ENCODE measurements at places on chromosomes 1 and 21.

GRCh38 chr1:19743180-19743579 lies 56.5 kb downstream of the TMCO4 start:
- no peak for DNase-seq

DNA sequence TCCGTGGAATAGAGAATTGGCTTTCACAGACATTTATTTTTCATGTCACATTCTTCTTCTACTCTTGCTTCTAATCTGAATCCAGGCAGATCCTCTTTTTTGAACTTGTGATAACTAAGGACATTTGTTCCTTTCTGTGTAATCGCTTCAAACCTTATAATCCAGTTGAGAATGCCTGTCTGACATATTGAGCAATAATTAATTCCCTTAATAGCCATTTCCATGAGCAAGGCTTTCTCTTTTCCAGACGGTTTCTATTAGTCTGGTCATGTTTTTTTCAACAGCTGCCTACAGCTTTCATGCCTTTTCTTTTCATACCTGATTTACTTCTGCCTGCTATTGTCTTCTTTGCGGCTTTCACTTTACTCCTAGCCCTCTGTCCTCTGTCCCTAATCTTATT lies 163.4 kb downstream of the CYYR1 start:
- DNase-seq: no peak

- no peak for DNase-seq
Observed at GRCh38 chr1:178434360-178434759, 62.4 kb downstream of the CLEC20A start.

GRCh38 chr1:197440715-197441114 lies 172.7 kb downstream of the CRB1 start:
- no peak for DNase-seq

- DNase-seq: no peak
Observed at GRCh38 chr1:71987181-71987580, 295.2 kb downstream of the NEGR1 start.

GRCh38 chr1:54528613-54529012 lies 19.4 kb upstream of the ACOT11 start:
- DNase-seq: no peak

- DNase-seq: no peak
Observed at GRCh38 chr1:224874775-224875174, 54.7 kb upstream of the DNAH14 start.

DNA sequence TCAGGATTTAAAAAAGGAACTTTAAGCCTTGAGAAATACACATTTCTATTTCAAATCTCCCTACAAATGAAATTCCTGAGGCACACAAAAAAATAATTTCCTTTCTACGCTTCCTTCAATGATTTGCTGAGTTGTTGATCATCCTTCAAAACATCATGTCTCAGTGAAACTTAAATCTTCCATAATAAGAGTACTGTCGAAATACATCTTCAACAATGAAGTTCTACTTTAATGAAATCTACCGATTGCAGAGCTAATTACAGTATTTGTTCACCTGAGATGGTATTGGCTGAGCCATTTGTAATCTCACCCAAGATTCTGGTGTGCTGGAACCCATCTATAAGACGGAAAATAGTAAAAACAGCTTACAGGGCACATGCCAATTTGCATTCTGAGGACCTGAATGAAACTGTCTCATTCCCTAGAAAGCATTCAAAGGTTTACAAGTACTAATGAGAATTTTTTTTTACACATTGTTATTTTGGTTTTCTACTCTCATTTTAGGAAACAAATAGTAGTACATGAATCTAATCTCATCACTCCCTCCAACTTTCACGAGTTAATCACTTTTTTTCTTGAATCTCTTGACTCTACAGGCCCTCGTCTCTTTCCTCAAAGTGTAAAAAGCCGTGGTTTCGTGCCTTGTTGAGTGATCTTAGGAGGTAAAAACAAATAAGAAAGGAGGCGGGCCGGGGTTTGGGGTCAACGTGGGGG lies 1.1 kb downstream of the CHML start:
- DNase-seq: no peak

DNA sequence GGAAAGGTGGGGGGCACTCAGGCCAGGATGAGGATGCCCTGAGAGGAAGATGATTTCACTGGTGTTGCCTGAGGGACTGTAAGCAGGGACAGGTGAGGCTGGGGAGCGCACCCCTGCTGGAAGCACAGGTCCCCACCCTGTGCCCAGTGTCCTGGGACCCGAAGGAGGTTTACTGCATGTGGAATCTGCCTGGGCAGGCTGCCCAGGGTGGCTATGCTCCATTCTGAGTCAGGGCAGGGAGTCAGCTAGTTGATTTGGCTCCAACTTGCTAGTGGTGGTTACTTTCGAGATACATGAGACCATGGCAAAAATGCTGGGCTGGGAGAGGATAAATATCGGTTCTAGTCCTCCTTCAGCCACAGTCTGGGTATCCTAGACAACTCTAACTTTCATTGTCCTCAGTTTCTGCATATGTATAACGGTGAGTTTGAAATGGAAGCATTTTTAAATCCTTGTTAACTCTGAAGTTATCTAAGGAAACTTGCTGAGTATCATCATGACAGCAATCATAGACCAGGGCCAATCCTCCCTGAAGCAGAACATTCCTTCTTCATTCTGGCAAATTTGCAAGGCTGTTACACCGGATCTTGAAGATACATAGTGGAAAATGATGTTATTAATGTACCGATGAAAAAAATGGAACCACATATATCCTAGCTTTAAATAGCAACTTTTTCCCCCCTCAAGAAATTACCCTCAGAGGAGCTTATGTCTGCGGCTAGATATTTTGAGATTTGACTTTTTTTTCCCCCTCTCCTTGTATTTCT lies 7.7 kb downstream of the TLR5 start:
- DNase-seq: no peak

DNA sequence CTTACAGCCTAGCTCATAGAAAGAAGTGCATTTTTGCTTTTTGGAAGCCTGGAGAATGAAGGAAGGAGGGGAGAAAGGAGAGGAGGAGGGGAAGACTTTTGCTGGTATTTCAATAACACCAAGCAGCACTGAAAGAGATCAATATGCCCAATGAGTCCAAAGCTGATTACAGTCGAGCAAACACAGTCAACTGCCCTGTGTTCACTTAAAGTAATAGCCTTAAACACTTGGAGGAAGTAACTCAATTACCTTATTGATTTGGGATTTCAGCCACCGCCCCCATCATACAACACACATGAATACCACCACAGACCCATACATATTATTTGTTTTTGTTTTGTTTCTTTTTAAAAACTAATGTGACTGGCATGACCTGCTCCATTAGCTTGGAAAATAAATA lies 23.3 kb upstream of the RXRG start:
- no peak for DNase-seq

GRCh38 chr1:208747979-208748378 lies 503.8 kb upstream of the PLXNA2 start:
- no peak for DNase-seq

- no peak for DNase-seq
Observed at GRCh38 chr1:19597496-19598309, 46.4 kb upstream of the NBL1 start.

GRCh38 chr1:199243423-199244061 lies 604.7 kb downstream of the PTPRC start:
- DNase-seq: peak; percentile 76

DNA sequence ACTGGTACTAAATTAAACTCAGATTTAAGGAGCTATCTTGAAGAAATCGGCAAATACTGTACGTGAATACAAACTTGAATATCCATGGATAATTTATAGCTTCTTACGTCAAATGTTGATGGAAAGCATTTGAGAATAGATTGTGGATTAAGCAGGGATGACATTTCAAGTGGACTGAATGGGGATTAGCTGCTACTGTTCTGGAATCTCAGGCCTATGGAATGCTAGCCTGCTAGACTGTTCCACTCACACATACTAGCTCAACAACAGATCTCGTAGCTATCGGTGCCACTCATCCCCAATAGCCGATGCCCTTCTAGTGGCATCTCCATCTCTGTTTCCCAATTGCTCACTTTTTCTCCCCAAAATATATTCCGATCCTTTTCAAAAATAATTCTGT lies 62.0 kb upstream of the USP25 start:
- no peak for DNase-seq

DNA sequence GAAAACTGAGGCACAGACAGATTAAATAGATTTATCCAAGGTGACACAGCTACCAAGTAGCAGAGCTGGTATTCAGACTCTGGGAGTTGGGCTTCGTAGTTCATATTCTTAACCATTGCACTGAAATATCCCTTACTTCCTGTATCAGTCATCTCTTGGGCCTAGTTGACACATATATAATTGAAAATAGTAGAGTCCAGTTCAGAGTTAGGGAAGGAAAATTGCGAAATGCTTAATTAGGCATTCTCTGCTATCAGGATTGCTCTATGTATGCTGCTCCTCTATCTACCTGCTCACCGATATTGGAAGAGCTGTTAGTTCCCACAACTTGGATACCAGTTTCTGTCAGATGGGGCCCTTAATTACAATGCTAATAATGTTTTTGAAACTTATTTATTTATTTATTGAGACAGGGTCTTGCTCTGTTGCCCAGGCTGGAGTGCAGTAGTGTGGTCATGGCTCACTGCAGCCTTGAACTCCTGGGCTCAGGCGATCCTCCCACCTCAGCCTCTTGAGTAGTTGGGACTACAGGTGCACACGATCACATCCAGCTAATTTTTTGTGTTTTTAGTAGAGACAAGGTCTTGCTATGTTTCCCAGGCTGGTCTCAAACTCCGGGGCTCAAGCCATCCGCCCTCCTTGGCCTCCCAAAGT lies 8.2 kb downstream of the RCOR3 start:
- DNase-seq: no peak

DNA sequence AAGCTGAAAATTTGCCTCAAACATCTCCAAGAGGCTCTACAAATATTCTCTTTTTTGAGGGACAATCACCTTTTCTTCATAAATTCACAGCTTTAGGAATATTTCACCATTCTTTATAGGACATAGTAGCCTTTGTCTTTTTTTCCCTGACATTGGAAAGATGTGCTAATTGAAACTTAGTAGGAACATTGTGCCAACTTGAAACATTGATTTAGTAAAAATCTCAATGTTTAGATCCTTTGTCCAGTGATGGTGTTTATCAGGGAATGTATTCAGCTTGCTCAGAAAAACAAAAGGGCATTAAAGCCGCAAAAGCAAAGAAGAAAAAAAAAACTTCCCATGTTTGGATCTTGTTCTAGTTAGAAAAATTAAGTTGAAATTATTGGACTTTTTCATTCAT lies 52.1 kb downstream of the DPT start:
- DNase-seq: no peak

GRCh38 chr1:20370698-20371097 lies 80.0 kb downstream of the VWA5B1 start:
- no peak for DNase-seq

- DNase-seq: no peak
Observed at GRCh38 chr1:35029761-35030160, 2.0 kb downstream of the ZMYM6 start.

GRCh38 chr1:147622731-147623130 lies 47.6 kb downstream of the ACP6 start:
- no peak for DNase-seq

- DNase-seq: no peak
Observed at GRCh38 chr21:23936224-23936623, 1671.1 kb downstream of the MRPL39 start.

GRCh38 chr1:228317891-228318810 lies 88.5 kb downstream of the TRIM11 start:
- DNase-seq: no peak

- DNase-seq: no peak
Observed at GRCh38 chr1:203465948-203466347, 9.7 kb upstream of the PRELP start.

DNA sequence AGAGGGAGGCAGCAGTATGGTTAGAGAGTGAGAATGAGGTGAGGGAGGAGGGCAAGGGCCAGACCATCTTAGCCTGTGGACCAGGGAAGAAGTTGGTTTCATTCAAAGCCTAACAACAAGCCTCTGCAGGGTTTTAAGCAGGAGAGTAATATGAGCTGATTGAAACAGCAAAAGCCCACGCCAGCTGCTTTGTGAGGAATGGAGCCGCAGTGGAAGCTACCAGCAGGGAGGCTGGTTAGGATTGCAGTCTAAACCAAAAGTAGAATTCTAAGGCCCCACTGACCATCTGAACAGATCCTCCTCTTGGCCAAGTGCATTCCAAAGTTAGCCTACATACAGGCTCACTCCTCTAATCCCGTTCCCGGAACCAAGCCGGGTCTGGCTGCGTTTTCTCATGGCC lies 44.8 kb downstream of the OLFML3 start:
- DNase-seq: no peak

- no peak for DNase-seq
Observed at GRCh38 chr1:13888351-13888986, 188.5 kb downstream of the PRDM2 start.

DNA sequence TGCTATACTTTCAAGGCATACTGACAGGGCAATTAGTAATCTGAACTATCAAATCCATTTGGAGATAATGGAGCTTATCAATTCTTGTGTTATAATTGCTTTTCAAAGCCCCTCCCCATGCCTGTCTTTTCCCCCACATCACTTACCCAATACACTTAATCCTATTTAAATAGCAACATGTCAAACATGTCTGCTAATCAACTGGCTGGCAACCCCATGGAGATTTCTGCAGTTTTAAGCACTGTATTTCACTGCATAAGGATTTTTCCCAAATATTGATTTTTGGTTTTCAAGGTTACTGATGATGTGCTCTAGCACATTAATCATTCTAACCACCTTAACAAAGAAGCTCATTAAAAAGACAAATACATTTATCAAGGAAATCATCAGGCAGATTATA lies 800.3 kb downstream of the PLA2G4A start:
- no peak for DNase-seq
